ENCODE measurements at places on chromosomes 6 and 20.

- DNase-seq: no peak
These were observed 366.5 kb upstream of the POU3F2 start for GRCh38 chr6:98467902-98468301.

DNA sequence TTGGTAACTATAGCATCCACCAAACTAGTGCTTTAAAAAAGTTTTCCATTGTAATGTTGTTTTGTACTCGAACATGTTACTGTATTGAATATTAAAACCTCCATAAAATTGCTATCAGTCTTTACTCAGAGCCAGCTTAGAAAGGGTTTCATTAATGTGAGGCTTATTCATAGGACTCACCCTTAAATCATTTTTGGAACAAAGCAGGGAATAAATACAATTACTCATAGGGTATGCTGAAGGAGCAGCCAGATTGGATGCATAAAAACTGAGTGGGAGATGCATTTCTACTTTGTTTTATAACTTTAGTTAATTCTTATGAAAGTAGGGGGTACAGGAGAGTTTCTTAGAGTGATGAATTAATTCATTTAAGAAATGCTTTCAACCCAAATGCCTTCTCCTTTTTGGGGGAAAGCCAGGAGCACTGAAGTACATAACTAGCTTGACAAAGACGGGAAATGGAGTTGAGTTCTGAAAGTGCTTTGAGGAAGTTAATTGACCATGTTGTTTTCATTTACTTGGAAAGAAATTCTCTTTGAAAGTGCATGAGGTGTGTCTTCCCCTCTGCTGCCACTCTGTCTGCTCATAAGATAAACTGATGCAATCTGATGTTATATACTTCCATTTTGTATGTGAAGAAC, 90.3 kb downstream of the RNF144B start:
- no peak for DNase-seq

DNA sequence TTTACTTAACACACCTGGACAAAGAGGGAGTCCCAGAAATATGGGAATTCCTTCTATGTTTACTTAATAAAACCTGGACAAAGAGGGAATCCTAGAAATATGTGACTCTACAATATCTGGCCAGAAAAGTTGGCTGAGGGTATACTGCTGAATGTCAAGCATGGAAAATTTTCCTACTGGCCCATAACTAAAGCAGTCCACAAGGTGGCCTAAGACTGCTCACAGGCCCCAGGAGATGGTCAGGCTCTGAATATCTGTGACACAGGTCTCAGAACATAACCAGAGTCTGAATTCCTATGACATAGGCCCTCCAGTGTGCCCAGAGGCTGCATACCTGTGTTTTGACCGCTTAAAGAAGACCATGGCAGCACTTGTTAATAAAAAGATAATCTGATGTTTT, 578.2 kb upstream of the NRSN1 start:
- DNase-seq: no peak

DNA sequence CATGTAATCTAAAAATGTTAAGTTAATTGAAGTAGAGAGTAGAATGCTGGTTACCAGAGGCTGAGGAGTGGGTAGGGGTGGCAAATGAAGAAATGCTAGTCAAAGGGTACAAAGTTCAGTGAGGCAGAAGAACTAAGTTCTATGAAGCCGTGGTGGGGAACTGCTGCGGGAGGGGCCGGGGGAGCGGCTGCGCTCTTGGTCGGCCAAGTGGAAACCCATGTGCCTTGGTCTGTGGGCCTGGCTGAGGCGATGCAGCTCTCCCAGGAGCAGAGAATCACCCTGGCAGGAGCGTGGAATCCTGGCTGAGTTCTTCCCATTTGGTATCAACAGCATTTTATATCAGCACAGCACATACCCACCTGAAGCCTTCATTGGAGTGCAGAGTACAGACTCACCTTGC, 22.3 kb downstream of the TTLL2 start:
- DNase-seq: no peak

GRCh38 chr20:56551571-56551970, 18.5 kb downstream of the FAM209B start:
- no peak for DNase-seq

DNA sequence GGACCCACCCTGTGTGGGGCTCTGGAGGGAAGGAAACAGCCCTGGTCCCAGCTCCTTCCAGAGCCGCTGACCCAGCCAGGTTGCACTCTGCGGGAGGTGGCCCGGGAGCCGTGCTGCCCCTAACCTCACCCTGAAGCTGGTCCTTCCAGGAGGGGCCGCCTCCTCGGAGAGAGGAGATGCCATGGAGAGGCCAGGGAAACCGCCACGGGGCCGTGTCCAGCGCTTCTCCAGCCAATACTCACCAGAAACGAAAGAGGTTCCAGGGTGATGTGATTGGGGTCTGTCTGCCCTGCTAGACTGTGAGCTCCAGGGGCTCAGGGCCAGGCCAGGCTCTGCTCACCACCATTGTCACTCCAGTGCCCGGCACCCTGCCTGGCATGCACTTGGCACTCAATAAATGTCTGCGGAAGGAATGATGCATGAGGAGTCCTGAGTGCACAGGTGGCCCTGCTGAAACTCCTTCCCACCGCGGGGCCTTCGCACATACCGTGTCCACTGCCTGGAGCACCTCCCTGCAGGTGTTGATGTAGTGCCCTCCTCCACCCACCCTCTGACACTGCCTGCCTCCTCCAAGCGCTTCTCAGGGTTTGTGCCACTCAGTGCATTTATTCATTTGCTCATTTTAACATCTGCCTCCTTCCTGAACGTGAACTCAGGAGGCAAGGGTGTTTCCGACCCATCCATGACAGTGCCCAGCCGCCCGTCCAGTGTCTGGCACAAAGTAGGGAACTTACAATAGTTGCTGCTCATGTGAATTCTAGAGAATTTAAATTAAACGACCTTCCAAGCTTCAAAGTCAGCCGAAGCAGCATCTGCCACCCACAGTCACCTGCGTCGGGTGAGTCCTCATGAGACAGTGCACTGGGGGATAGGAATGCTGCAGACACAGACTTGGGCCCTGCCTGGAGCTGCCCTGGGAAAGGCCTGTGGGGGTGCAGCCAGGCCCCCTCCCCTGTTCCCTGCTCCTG, 30.3 kb downstream of the RBM38 start:
- DNase-seq: no peak

GRCh38 chr6:107102414-107102805, 12.9 kb downstream of the BEND3 start:
- no peak for DNase-seq

DNA sequence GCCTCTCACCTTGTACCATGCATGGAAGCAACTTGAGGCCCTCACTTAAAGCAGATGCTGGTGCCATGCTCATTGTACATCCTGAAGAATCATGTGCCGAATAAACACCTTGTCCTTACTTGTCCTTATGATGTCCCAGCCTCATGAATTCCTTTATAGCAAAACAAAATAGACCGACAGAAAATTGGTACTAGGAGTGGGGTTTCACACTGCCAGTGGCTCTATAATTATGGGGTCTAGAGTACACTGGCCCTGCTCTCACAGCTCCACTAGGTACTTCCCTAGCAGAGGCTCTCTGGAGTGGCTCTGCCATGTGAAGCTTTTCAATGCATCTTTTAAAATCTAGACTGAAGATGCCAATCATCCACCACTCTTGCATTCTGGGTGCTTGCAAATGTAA, 101.2 kb downstream of the HTR1B start:
- no peak for DNase-seq

GRCh38 chr20:59137532-59137931, 26.1 kb upstream of the ZNF831 start:
- DNase-seq: no peak

GRCh38 chr6:11263291-11263775, 30.9 kb upstream of the NEDD9 start:
- peak; percentile 49 for DNase-seq

GRCh38 chr20:32017711-32018251, 7.5 kb downstream of the CCM2L start:
- DNase-seq: no peak

DNA sequence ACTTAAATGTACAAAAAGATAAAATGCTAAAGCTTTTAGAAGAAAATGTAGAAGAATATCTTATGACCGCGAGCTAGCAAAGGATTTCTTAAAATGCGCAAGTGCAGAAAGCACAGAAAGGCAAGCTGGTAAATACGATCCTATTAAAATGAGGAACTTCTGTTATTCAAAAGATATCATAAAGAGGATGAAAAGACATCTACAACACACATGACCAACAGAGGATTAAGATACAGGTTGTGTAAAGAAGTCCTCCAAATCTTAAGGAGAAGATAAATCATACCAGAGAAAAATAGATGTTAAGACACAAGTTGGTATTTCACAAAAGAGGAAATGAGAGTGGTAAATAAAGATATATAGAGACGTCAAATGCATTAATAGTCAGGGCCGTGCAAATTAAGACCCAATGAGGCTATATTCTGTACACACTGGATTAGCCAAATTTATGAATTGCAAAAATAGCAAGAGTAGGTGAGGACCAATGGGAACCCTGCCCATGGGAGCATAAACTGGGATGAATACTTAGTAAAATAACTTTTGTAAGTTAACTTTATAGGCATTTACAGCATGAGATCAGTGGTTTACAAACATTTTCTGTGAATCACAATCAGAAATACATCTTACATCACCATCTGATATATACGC, 23.0 kb downstream of the APCDD1L start:
- DNase-seq: no peak

DNA sequence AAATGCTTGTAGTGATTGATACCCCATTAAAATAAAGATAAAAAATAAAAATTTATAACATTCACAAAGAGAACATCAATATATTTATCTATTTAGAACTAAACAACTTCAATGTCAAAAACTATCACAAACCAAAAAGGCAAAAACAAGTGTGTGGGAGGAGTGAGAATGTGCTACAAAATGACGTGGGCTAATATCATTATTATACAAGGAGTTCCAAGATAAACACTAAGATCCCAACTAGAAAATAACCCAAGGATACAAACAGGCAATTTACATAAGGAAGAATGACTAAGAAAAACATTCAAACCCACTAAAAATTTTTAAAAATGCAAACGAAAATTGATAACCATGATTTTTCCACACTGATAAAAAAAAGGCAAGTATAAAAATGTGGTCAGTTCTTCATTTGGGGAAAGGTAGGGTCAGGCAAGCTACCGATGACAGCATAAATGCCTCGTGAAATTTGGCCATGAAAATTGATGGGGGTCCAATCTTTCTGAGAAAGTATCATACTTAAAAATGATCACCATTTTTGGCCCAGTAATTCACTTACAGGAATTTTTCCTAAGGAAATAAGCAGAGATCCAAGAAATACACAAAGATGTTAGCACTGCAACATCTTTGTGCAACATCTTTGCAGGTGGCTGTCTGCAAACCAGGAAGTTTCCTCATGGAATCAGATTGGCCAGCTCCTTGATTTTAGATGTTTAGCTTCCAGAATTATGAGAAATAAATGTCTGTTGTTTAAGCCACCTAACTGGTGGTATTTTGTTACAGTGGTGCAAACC, 140.2 kb downstream of the TMEM200A start:
- DNase-seq: no peak

DNA sequence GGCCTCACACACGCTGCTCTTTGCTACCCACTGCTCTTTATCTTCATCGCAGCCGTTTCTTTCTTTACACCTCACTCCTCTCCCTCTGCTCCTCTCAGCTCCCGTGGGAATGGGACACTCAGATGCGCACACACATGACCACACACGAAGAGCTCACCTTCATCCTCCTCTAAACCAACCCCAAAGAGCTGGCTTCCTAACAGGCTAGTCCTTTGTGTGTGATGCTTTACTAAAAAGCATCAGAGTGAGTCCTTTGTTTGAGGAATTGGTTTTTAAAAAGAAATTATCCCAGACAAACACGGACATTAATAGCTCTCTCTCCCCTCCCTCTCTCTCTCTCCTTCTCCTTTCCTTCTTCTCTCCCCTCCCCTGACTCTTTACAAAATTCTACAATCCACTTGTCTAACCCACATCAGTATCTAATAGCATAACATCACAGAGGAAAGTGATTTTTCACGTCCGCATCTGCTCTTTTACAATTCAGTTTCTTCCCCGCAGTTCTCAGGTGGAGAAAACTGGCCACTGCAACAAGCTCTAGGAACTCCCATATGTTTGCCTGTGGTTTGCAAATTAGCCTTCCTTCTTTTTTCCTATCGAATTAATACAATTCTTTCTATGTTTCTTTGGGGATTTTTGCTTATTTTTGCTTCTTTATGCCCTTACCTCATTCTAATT, 306.8 kb upstream of the CNR1 start:
- DNase-seq: no peak

- DNase-seq: no peak
These were observed 29.4 kb upstream of the KIF6 start for GRCh38 chr6:39754514-39755115.

GRCh38 chr6:54805077-54805476, 41.5 kb upstream of the FAM83B start:
- no peak for DNase-seq

Measured in H54 (cell line).